ENCODE measurements at places on chromosomes 5 and 9. TPM values are rescaled to one million over a fixed set of nuclear protein-coding genes. Genes with fewer than 3 reads are reported as not detected.

The SLC36A1 gene
- 9.0 TPM for total RNA-seq

The C1QTNF2 gene
- not detected for total RNA-seq

The RASGRF2 gene
- 2.5 TPM for total RNA-seq

The ADRB2 gene
- total RNA-seq: 0.73 TPM

The SYK gene
- total RNA-seq: 0.14 TPM

The CCNO gene
- total RNA-seq: 0.32 TPM

The AMBP gene
- total RNA-seq: 0.16 TPM

The ARHGEF39 gene
- 1.4 TPM for total RNA-seq

The NUTM2G gene
- 2.6 TPM for total RNA-seq

The PCDHGB5 gene
- 0.36 TPM for total RNA-seq

The PCDHB2 gene
- total RNA-seq: 10.2 TPM

The ERBIN gene
- 43.9 TPM for total RNA-seq

The SNCAIP gene
- 28.1 TPM for total RNA-seq

The STPG3 gene
- total RNA-seq: 1.7 TPM

The KLF9 gene
- 3.9 TPM for total RNA-seq

The VAV2 gene
- total RNA-seq: 5.2 TPM

The UBAP1 gene
- 27.0 TPM for total RNA-seq

The PHYHD1 gene
- total RNA-seq: 0.74 TPM

The ZBTB43 gene
- total RNA-seq: 17.8 TPM

The SLC6A19 gene
- not detected for total RNA-seq

The IL4 gene
- total RNA-seq: not detected

The PKD2L2 gene
- total RNA-seq: 0.41 TPM

The ANKRD18A gene
- 0.14 TPM for total RNA-seq

The F2RL2 gene
- total RNA-seq: 1.1 TPM

The STKLD1 gene
- total RNA-seq: 2.3 TPM

The SPATA31C1 gene
- 0.93 TPM for total RNA-seq

The NR5A1 gene
- total RNA-seq: 0.17 TPM

The C5orf63 gene
- total RNA-seq: 0.09 TPM

The RANBP3L gene
- total RNA-seq: 3.2 TPM

The CDKN2B gene
- total RNA-seq: 41.1 TPM

The EPB41L4A gene
- total RNA-seq: 13.2 TPM

The SPAAR gene
- 0.19 TPM for total RNA-seq

The FOXD4L4 gene
- 1.1 TPM for total RNA-seq

The CNTNAP3 gene
- 2.5 TPM for total RNA-seq

The LHX3 gene
- total RNA-seq: 0.26 TPM

The FAM81B gene
- 4.0 TPM for total RNA-seq

The GABRA6 gene
- 0.49 TPM for total RNA-seq

The EDIL3 gene
- total RNA-seq: 8.5 TPM

The SPINK6 gene
- not detected for total RNA-seq

The GFI1B gene
- 0.43 TPM for total RNA-seq

The POU5F2 gene
- 1.1 TPM for total RNA-seq

The SPATA31E1 gene
- total RNA-seq: 0.29 TPM
